ENCODE measurements at places on chromosomes 3 and 15. TPM values are rescaled to one million over a fixed set of nuclear protein-coding genes. Genes with fewer than 3 reads are reported as not detected.

- H3K27me3 ChIP-seq = no peaks in the 10 kb centered on the region
- H3K4me3 ChIP-seq = no peak overlapping the region
- H3K27ac ChIP-seq = peak overlapping the region; percentile 18
- peaks cover 11% of the 10 kb centered on the region for H3K36me3 ChIP-seq
Measured at GRCh38 chr15:72340366-72340765, 20.4 kb upstream of the CELF6 start.

RASGRF1 gene
- not detected for total RNA-seq

TBC1D2B gene
- total RNA-seq = 27.5 TPM

IGF2BP2 gene
- total RNA-seq = 37.9 TPM

GRCh38 chr15:99732751-99733267 is 428 bp downstream of the LYSMD4 start:
- H3K27ac ChIP-seq = peak overlapping the region; percentile 46
- H3K27me3 ChIP-seq = no peaks in the 10 kb centered on the region
- H3K4me1 ChIP-seq = peaks cover 7% of the 10 kb centered on the region
- no peak for DNase-seq
- H3K4me3 ChIP-seq = peak overlapping the region; percentile 97
- peaks cover 33% of the 10 kb centered on the region for H3K36me3 ChIP-seq

- H3K27ac ChIP-seq = no peak overlapping the region
- H3K27me3 ChIP-seq = no peaks in the 10 kb centered on the region
- H3K4me1 ChIP-seq = peaks cover 26% of the 10 kb centered on the region
- H3K4me3 ChIP-seq = peak overlapping the region; percentile 99
Measured at GRCh38 chr15:28886431-28887338, 911 bp downstream of the APBA2 start.

DNA sequence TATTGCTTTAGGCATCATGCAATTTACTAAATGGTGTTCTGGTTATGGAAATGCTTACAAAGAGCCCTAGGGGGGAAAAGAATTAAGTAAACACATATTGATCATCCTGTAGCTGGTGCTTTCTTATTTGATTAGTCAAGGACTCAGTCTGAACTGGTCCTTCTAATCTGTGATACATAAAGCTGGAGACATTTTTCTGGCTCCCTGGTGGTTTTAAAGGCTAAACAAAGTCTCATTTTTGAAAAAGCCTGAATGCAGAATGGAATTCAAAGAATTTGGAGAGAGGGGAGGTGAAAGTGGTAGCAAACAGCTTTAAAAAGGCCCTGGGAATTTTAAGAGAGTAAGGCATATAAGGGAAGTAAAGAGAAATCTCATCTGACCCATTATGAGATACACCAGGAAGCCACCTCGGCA is 149.7 kb downstream of the RBMS3 start:
- H3K4me3 ChIP-seq = no peak overlapping the region
- H3K36me3 ChIP-seq = peaks cover 8% of the 10 kb centered on the region
- peaks cover 35% of the 10 kb centered on the region for H3K4me1 ChIP-seq
- no peaks in the 10 kb centered on the region for H3K27me3 ChIP-seq

- no peaks in the 10 kb centered on the region for H3K4me1 ChIP-seq
- no peak for DNase-seq
- H3K36me3 ChIP-seq = no peaks in the 10 kb centered on the region
- no peaks in the 10 kb centered on the region for H3K27me3 ChIP-seq
Measured at GRCh38 chr15:68672781-68673205, 94.0 kb downstream of the CORO2B start.

DNAH12 gene
- not detected for total RNA-seq

DNA sequence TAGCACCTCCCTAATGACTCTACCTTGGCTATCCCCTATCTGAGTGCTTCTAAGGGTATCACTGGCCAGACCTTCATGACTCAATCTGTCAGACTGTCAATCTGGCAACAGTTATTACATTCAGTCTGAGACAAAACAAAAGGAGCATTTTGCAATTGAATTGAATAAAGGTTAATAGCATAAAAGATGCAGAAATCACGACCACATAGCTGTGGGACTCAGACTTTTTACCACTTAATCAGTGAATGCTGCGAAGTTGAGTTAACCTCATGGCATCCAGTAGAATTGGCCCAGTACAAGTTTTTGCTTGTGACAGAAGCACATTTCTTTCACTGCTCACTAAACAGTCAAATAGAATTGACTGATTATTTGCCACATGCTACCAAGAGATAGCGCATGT is 480.7 kb upstream of the DPPA4 start:
- no peak overlapping the region for H3K4me3 ChIP-seq
- no peak overlapping the region for H3K27ac ChIP-seq
- H3K36me3 ChIP-seq = no peaks in the 10 kb centered on the region
- H3K27me3 ChIP-seq = no peaks in the 10 kb centered on the region
- H3K4me1 ChIP-seq = no peaks in the 10 kb centered on the region
- DNase-seq = no peak

GRCh38 chr15:91055548-91056331 is 33.3 kb upstream of the VPS33B start:
- no peak overlapping the region for H3K4me3 ChIP-seq
- H3K27ac ChIP-seq = no peak overlapping the region
- peaks cover 31% of the 10 kb centered on the region for H3K27me3 ChIP-seq

DNA sequence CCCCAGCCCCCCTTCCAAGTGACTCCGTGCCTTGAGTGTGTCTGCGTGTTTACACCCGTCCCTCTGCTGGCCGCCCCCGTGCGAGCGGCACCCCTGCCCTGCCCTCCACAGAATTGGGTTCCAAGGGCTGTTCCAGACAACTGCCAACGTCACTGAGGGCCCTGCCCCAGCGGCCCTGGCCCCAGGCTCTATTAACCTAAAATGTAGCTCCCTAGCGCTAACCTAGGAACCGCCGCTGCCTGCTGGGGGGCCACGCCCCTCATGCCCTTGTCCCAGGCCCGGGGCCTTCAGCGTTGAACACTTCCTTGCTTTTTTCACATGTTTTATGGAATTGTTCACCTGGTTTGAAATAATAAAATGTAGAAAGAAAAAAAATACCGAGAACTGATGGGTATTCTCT is 10.0 kb upstream of the SEMA3B start:
- DNase-seq = no peak
- H3K27me3 ChIP-seq = no peaks in the 10 kb centered on the region
- H3K27ac ChIP-seq = no peak overlapping the region
- H3K4me1 ChIP-seq = peaks cover 25% of the 10 kb centered on the region
- H3K4me3 ChIP-seq = no peak overlapping the region

DNA sequence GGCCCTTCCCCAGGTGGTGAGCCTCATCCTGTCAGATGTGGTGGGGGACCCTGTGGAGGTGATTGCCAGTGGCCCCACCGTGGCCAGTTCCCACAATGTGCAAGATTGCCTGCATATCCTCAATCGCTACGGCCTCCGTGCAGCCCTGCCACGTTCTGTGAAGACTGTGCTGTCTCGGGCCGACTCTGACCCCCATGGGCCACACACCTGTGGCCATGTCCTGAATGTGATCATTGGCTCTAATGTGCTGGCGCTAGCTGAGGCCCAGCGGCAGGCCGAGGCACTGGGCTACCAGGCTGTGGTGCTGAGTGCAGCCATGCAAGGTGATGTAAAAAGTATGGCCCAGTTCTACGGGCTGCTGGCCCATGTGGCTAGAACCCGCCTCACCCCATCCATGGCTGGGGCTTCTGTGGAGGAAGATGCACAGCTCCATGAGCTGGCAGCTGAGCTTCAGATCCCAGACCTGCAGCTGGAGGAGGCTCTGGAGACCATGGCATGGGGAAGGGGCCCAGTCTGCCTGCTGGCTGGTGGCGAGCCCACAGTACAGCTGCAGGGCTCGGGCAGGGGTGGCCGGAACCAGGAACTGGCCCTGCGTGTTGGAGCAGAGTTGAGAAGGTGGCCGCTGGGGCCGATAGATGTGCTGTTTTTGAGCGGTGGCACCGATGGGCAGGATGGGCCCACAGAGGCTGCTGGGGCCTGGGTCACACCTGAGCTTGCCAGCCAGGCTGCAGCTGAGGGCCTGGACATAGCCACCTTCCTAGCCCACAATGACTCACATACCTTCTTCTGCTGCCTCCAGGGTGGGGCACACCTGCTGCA is 4.8 kb downstream of the GLYCTK start:
- peaks cover 6% of the 10 kb centered on the region for H3K4me1 ChIP-seq
- no peak overlapping the region for H3K4me3 ChIP-seq
- no peaks in the 10 kb centered on the region for H3K27me3 ChIP-seq
- DNase-seq = no peak
- H3K36me3 ChIP-seq = peaks cover 23% of the 10 kb centered on the region
- H3K27ac ChIP-seq = no peak overlapping the region

DNA sequence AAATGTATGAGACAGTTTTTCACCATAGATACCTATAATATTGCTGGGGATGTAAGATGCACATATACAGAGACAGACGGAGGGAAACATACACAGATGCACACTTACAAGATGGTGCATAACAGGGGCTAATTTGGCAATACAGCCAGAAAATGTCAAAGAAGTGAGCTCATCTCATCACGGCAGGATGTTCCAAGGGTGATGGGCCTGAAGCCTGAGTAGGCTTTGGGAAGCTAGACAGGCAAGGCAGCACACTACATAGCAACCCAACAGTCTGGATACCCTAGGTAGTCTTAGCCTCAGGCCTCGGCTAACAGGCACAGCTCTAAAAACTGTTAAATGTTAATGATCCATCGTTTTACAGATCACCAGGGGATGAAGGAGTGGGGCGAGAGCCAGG is 148.5 kb downstream of the OSBPL10 start:
- no peaks in the 10 kb centered on the region for H3K36me3 ChIP-seq
- no peak for DNase-seq
- H3K27me3 ChIP-seq = no peaks in the 10 kb centered on the region
- no peak overlapping the region for H3K4me3 ChIP-seq
- H3K27ac ChIP-seq = no peak overlapping the region

SLC22A13 gene
- total RNA-seq = not detected

DNA sequence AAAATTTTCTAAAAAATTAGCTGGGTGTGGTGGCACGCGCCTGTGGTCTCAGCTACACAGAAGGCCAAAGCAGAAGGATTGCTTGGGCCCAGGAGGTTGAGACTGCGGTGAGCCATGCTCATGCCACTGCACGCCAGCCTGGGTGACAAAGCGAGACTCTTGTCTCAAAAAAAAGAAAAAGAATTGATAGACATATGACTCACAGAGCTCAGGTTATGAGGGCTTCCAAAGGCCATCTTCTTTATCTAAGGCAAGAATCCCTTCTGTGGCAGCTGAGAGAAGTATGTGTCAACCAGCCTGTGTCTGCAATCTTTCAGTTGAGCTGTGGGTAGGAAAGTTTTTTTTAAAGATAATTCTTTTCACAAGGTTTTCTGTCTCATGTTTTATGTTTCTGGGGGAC is 53.9 kb downstream of the MRPS25 start:
- H3K27me3 ChIP-seq = no peaks in the 10 kb centered on the region
- H3K4me3 ChIP-seq = no peak overlapping the region
- H3K36me3 ChIP-seq = peaks cover 58% of the 10 kb centered on the region
- DNase-seq = no peak

- no peaks in the 10 kb centered on the region for H3K36me3 ChIP-seq
- H3K27me3 ChIP-seq = no peaks in the 10 kb centered on the region
- no peak overlapping the region for H3K4me3 ChIP-seq
- DNase-seq = no peak
Measured at GRCh38 chr3:165744025-165744424, 93.2 kb downstream of the BCHE start.

- H3K27me3 ChIP-seq = no peaks in the 10 kb centered on the region
- no peaks in the 10 kb centered on the region for H3K36me3 ChIP-seq
- no peak overlapping the region for H3K4me3 ChIP-seq
- no peak overlapping the region for H3K27ac ChIP-seq
- no peak for DNase-seq
- no peaks in the 10 kb centered on the region for H3K4me1 ChIP-seq
Measured at GRCh38 chr3:178669758-178670157, 133.5 kb downstream of the KCNMB2 start.

- no peak overlapping the region for H3K27ac ChIP-seq
- H3K4me3 ChIP-seq = no peak overlapping the region
- no peak for DNase-seq
Measured at GRCh38 chr3:87546216-87546615, 269.8 kb upstream of the POU1F1 start.

DNA sequence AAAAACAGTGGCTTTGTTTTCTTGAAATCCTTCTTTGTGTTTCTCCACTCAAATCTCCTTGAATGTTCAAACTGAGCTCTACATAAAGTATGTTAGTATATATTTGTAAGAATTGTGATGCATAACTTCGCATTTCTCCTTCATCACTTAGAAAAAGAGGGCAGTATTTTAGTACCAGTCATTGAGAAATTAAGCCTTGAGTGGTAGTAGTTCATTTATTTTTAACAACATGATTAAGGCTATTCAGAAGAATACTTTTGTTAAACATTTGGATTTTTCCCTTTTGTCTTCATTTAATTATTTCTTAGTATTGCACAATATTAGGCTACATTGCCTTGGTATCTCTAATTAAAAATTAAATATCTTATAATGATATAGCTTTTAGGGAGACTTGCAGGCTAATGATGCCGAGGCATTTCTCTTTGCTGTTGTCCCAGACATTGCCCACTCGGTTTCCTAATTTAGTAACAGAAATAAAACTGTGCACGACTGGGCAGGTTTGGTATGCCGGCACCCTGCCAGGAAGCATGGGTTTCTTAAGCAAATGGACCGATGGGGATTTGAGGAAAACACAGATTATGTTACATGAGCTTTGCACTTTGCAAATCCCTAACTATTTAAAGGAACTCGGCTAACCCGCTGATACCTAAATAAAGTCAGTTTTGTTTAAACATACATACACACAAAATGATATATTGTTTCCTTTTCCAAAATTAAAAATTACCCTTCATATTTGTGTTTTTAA is 54.7 kb downstream of the LRRC28 start:
- DNase-seq = peak; percentile 46
- H3K4me3 ChIP-seq = no peak overlapping the region
- H3K36me3 ChIP-seq = no peaks in the 10 kb centered on the region
- H3K27me3 ChIP-seq = no peaks in the 10 kb centered on the region
- H3K4me1 ChIP-seq = peaks cover 42% of the 10 kb centered on the region

CCDC54 gene
- total RNA-seq = not detected

- no peak overlapping the region for H3K4me3 ChIP-seq
- H3K36me3 ChIP-seq = no peaks in the 10 kb centered on the region
- peak; percentile 78 for DNase-seq
- peaks cover 40% of the 10 kb centered on the region for H3K4me1 ChIP-seq
- H3K27ac ChIP-seq = peak overlapping the region; percentile 23
Measured at GRCh38 chr3:156513619-156514018, 41.3 kb downstream of the SSR3 start.

GABRB3 gene
- not detected for total RNA-seq

DNA sequence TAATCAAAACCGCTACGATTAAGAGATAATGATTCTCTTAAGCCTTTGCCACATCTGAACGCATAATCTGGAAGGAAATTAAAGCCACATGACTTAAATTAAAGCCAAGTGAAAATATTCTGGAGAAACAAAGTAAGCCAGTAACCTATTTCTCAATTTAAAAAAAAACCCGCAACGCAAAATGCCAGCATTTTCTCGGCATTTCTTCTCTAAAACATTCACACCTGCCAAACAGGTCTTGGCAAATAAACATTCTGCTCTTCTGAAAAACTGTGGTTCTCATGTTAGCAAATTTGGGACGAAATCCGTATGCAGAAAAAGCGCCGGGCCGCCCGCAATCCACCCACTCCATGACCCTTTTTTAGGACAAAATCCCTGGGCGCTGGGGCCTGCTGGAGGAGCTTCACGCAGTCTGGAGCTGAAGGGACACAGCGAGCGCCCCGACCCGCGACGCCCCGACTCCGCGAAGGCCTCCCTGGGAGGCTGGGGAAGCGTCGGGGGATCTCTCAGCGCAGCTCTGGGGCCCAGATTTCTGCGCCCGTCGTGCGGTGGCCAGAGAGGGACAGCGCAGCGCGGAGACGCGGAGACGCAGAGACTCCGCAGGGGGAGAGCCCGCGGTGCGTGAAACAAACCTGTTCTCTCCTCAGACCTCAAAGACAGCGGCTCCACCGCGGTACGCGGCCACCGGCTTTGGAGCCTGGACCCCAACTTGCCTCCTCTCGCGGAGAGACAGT is 471 bp downstream of the NKIRAS1 start:
- DNase-seq = no peak
- peak overlapping the region; percentile 68 for H3K4me3 ChIP-seq
- H3K36me3 ChIP-seq = peaks cover 43% of the 10 kb centered on the region

All from SJSA1 (cell line).